ENCODE measurements at places on chromosomes 7 and 10. TPM values are rescaled to one million over a fixed set of nuclear protein-coding genes. Genes with fewer than 3 reads are reported as not detected.

DNA sequence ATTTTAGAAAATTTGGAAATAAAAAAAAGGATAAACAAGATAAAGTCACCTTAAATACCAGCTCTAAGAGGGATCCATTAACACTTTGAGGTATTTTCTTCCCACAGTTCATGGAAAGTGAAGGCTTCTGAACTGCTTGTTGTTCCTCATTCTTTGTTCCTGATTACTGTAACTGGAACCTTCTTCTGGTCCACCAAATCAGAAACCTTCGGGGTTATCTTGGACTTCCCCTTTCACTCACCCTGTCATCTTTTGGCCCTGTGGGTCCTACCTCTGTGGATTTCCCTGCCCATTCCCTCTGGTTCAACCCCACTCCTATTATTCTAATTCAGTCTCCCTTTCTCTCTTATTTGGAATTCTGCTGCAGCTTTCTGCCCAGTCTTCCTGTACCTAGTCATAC lies 116.5 kb upstream of the PRPS1L1 start:
- no peak for ATAC-seq

Gene PPP1R17
- total RNA-seq: not detected

DNA sequence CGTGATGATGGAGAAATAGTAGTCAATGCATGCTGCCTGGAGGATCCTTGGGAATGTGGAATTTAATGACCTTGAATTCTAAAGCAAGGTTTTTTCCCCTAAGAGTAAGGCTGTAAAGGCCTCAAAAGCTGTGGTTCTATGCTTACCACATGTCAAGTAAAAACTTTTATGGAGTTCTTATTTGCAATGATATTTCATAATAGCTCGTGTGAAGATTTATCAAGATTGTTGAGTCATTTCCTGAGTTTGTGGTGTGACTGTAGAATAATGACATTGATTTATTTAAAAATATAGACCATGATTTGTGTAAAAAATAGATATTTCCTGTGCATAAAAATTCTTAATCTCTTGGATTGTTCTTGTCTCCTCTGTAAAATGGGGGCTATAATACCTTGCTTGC lies 67.5 kb upstream of the SORCS1 start:
- no peak for ATAC-seq

Gene LIPK
- total RNA-seq: not detected

DNA sequence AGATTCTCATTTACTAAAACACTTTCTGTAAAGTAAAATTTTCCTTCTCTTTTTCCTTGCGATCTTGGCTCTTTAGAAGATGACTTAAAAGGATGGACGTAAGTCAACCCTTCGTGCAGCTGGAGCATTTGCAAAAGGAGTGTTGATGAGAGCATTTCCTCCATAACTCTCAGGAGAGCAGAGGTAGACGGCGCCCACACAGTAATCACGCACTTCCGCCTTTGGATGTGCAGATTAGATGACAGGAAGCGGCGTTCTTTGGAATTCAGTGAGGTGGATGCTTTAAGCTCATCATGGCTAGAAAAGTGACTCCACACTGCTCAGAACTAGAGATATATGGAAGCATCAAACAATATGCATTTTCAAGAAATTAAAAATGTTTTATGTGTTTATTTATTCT lies 43.0 kb upstream of the NPS start:
- ATAC-seq: no peak

GRCh38 chr10:71268247-71268691 lies 50.8 kb upstream of the SLC29A3 start:
- no peak for ATAC-seq

Gene ARMS2
- not detected for total RNA-seq

DNA sequence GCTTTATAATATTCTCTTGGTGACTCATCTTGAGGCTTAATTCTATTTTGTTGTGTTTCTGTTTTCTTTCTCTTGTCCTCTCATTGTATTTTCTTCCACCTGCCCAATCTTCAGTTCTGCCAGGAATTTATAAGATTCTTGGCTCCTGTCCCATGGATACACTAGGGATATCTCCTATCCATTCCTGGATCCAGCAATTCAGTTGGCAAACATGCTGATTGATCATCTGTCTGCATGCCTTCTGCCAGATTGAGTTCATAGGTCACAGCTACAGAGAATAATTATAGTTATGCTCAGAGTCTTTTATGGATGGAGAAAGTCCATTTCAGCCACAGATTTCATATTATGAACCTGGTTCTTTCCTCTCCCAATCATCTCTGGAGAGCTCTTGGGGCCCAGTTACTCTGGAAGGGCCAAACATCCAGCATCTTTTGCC lies 140.4 kb upstream of the MAGI2 start:
- no peak for ATAC-seq

- no peak for ATAC-seq
Measured at GRCh38 chr10:102289356-102289755, 44.0 kb downstream of the GBF1 start.

GRCh38 chr7:113768387-113768786 lies 150.4 kb downstream of the PPP1R3A start:
- ATAC-seq: no peak

- ATAC-seq: no peak
Measured at GRCh38 chr7:3923307-3923918, 622.4 kb downstream of the SDK1 start.

DNA sequence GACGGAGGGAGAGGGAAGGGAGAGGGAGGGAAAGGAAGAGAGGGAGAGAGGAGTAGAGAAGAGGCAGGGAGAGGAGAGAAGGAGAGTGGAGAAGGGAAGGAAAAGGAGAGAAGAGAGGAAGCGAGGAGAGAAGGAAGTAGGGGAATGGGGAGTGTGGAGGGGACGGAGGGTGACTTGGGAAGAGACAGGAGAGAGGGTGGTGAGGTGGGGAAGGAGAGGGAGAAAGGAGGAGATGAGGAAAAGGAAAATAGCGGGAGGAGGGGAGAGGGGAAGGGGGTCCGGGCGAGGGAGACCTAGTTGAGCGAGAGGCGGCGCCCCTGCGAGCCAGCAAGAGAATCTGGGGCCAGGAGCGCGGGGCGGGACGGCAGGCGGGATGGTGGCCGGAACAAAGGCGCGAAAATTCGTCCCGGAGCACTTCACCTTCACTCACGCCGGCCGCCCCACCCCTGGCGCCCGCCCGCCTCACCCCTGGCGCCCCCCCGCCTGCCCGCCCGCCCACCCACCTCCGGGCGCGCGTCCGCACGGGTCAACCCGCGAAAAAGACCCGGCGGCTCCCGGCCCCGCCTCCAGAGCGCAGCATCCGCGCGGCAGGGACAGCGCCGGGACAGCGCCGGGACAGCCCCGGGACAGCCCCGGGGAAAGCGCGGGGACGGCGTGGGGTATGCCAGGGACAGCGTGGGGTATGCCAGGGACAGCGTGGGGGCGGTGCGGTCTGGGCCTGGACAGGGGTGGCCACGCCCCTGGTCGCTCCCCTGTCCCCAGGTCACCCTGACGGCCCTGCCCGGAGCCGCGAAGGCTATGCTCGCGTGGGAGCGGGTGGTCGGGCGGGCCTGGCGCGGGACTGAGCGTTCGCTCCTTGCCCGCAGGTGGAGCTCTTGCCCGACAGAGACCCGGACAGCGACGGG lies 4.2 kb downstream of the VSTM2A start:
- peak; percentile 31 for ATAC-seq

DNA sequence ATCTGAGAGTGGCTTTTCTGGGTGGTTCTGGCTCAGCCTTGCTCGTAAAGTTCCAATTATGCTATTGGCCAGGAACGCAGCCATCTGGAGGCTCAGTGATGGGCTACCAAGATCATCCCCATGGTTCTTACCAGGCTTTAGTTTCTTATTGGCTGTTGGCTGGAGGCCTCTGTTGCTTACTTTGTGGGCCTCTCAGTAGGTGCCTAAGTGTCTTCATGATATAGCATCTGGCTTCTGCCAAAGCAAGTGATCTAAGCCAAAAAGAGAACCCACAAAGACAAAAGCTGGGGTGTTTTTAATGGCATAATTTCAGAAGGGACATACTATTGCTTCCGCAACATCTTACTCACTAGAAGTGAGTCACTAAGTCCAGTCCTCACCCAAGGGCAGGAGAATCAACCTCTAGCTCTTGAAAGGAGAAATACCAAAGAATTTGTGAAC lies 132.0 kb upstream of the MDFIC start:
- no peak for ATAC-seq

- no peak for ATAC-seq
Measured at GRCh38 chr7:90474284-90475210, 5.1 kb downstream of the PTTG1IP2 start.

Gene TMEM139
- total RNA-seq: 0.40 TPM

GRCh38 chr7:131557652-131558385 lies 1.4 kb upstream of the PODXL start:
- ATAC-seq: no peak

Gene EVX1
- total RNA-seq: not detected

DNA sequence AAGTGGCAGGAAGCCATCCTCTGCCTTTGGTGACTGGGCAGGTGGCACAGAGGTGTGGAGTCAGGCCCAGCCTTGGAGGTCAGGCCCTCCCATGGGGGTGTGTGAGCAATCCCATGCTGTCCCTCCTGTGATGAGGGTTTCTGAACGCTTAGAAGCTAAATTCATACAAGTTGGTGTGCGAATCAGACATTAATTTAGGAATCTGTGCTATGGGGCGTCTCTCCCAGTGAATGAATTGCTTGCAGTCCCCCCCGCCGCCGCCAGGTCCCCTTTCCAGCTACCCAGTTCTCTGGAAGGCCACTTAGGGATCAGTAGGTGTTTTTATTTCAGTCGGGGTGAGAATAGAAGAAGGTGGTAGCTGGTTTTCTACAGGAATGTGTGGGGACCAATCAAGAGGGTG lies 37.5 kb downstream of the LRRC18 start:
- ATAC-seq: no peak

DNA sequence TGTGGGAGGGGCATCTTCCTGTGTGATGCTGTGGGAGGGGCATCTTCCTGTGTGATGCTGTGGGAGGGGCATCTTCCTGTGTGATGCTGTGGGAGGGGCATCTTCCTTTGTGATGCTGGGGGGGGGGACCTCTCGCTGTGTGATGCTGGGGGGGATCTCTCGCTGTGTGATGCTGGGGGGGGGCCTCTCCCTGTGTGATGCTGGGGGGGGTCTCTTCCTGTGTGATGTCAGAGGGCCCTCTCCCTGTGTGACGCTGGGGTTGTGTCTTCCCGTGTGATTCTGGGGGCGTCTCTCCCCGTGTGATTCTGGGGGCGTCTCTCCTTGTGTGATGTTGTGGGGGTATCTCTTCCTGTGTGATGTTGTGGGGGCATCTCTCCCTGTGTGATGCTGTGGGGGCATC lies 27.9 kb upstream of the DPYSL4 start:
- no peak for ATAC-seq

DNA sequence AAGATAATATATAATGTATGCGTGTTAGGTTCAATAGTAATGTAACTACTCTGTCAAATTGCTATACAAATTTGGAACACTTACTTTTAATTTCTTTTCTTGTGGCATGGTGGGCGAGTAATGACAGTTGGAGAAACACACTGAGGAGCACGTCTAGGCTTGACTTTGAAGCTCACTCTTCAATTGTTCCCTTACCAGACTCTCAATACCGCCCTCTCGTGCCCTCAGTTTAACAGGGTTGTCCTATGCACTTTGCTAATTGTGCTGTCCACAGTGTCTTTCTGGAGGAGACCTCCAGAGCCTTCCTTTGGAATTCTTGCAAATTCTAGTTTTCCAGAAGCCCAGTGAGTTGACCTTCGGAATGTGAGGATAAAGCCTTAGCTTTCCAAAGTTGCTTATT lies 107.2 kb upstream of the RELN start:
- no peak for ATAC-seq

Gene A1CF
- total RNA-seq: not detected

DNA sequence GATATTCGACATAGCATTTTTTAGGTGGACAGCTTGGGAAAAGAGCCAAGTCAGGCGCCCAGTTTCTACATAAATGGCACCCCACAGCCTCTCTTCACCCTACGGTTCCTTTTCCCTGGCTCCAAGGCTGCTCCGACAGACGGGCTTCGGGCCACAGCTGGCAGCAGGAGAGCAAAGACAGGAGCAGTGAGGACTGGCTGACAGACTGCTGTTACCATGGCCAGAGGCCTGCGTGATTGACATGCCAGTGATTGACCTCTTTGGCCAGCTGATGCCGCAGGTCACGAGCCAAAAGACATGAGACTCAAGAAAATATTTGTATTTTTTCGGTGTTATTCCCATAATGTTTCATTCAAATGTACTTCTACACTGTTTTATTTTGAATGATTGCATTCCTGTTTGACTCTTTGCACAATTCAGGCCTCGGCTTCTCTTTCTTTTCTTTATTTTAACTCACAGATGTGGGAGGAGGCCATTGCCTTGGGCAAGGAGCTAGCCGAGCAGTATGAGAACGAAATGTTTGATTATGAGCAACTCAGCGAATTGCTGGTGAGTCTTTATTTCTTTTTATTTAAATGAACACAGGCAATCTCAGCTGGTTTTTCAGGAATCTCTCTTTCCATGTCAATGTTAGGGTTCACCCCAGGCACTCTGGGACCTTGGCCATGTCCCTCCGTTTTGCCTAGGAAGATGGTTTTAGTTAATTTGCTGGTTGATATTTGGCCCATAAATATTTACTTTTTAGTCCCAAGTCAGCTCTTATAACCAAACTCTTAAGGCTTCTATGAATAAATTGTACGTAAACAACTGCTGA lies 146.3 kb upstream of the NPS start:
- ATAC-seq: no peak

GRCh38 chr7:131190146-131190545 lies 137.5 kb upstream of the MKLN1 start:
- ATAC-seq: peak; percentile 7

- ATAC-seq: peak; percentile 46
Measured at GRCh38 chr10:99779335-99779734, 3.1 kb upstream of the ABCC2 start.

DNA sequence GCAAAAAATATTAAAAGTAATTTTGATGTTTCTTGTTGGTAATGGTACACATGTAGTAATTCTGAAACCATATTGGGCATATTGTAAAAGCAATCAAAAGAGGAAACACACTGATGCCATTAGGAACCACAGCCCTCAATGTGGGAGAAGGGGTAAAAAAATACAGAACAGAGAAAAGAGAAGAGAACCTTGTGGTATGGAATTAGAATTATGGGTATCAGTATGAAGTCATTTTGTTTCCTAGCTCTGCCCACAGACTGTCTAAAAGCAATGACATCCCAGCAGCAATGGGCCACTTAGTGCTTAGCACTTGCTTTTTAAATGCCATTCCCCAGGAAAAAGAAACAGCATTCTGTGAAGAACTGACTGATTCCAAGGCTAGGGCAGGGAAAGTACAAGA lies 61.5 kb downstream of the CPVL start:
- ATAC-seq: no peak

DNA sequence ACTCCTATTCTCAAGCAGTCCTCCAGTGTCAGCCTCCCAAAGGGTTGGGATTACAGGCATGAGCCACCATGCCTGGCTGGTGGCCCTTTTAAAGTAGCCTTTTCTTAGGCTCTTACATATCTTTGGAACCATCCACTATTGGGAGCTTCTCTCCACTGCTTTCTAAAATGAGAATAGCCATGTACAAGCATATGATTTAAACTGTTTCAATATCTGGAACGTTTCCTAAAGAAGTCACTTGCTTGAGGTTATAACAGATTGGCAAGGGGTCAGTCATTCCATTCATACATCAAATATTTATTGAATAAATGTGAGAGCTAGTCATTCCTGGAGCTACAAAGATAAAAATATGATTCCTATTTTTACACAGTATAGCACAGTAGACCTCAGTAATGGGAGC lies 97.4 kb upstream of the LRGUK start:
- ATAC-seq: no peak
